ENCODE measurements at places on chromosomes 5 and 9. TPM values are rescaled to one million over a fixed set of nuclear protein-coding genes. Genes with fewer than 3 reads are reported as not detected.

- no peak for DNase-seq
Observed at GRCh38 chr5:91028499-91028956, 354.6 kb downstream of the ARRDC3 start.

DNA sequence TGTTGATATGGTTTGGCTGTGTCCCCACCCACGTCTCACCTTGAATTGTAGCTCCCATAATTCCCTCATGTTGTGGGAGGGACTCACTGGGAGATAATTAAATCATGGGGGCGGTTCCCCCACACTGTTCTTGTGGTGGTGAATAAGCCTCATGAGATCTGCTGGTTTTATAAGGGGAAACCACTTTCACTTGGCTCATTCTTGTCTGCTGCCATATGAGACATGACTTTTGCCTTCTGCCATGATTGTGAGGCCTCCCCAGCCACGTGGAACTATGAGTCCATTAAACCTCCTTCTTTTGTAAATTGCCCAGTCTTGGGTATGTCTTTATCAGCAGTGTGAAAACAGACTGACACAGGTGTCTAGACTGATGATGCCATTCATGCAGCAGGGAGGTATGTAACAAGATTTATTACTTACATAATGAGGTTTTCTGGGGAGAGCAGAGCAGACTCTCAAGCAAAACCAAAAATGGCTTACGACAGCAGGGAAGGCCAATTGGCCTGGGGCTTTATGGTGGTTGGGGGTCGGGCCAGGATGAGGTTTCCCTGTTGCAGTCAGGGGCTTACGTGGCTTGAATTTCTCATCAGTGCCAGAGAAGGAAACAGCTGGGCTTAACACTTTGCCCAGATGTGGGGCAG is 9.5 kb upstream of the COMMD10 start:
- DNase-seq, result no peak

DNA sequence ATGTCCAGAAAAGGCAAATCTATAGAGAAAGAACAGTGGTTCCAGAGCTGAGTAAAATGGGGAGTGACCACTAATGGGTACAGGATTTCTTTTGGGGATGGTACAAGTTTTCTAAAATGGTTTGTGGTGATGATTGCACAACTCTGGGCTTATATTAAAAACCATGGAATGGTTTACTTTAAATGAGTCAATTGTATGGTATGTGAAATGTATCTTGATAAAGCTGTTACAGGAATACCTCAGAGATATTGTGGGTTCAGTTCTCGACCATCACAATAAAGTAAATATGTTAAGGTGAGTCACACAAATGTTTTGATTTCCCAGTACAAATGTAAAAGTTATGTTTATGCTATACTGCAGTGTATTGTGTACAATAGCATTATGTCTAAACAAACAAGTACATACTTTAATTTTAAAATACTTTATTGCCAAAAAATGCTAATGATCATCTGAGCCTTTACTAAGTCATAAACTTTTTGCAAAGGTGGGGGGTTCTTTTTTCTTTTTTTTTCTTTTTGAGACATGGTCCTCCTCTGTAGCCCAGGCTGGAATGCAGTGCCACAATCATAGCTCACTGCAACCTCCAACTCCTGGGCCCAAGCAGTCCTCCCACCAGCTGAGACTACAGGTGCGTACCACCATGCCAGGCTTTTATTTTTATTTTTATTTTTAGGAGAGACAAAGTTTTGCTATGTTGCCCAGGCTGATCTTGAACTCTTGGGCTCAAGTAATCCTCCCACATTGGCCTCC is 65.9 kb downstream of the SHOC1 start:
- DNase-seq, result no peak

- peak; percentile 65 for DNase-seq
Observed at GRCh38 chr9:109272745-109273144, 48.1 kb downstream of the EPB41L4B start.

- no peak for DNase-seq
Observed at GRCh38 chr9:33438926-33439680, 8.3 kb downstream of the AQP3 start.

Gene CSF2
- total RNA-seq, result not detected

Gene TAF7
- total RNA-seq, result 58.7 TPM

Gene PPIC
- total RNA-seq, result 160 TPM

DNA sequence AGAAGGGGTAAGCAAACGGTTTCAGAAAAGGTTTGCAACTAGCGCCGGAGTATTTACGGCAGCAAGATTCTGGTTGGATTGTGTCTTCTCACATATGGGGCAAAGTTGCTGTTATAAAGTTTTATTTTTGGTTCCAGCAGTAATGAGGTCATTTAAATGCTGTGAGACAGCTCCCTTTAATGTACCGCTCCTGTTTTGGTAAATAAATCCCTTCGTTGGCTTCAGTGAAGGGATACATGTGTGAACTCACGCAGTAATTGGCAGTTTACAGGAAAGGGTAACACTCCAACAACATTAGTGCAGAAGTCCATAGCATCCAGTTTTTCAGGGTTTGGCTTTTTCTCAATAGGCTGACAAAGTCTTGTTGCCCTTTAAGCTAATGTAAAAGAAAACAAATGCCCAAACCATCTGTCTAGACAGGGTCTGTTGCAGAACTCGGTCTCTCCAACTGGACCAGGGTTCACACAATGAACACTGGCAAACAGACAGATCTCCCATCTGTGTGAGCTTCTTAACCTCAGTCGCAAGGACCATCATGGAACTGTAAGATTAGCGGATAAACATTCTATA is 184.0 kb downstream of the GOLPH3 start:
- no peak for DNase-seq

GRCh38 chr5:59439303-59439702 is 454.2 kb downstream of the PDE4D start:
- DNase-seq, result no peak

GRCh38 chr9:124739360-124739759 is 31.8 kb downstream of the NR6A1 start:
- DNase-seq, result no peak

DNA sequence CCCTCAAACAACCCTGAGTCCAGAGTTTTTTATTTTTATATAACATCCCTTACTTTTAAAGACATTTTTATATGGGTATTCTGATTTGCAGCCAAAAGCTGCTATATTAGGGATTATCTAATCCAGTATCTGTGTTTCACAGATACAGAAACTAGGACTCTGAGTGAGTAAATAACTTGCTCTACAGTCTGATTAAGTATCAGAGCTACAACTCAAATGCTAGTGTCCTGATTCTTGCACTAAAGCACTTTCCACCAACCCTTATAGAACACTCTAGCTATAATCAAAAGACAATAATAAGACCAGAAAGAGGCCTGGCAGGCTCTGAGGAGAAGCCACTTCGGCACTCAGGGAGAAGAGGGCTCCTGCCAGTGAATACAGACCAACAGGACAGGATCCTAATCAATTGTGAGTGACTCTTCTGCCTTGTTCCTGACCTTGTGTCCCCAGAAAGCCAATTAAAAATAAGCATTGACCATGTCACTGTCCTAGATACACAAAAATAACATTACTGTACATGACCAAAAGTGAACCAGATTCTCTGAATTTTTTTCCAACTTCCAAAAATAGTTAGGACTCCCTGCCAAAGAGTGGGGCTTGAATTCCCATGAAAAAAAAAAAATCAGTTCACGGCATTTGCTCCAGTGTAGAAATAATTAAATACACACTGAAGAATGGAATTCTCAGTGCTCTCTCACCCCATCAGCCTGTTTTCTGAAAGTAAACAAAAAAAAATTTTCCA is 63.6 kb upstream of the MAP3K1 start:
- DNase-seq, result peak; percentile 27

GRCh38 chr5:66520854-66521253 is 75.3 kb upstream of the MAST4 start:
- DNase-seq, result no peak

Gene PCDHGC4
- 4.8 TPM for total RNA-seq

GRCh38 chr5:136034492-136034891 is 5.7 kb downstream of the TGFBI start:
- DNase-seq, result no peak

All from umbilical cord (tissue), 2 donors.